ENCODE measurements at places on chromosomes 1 and 21.

DNA sequence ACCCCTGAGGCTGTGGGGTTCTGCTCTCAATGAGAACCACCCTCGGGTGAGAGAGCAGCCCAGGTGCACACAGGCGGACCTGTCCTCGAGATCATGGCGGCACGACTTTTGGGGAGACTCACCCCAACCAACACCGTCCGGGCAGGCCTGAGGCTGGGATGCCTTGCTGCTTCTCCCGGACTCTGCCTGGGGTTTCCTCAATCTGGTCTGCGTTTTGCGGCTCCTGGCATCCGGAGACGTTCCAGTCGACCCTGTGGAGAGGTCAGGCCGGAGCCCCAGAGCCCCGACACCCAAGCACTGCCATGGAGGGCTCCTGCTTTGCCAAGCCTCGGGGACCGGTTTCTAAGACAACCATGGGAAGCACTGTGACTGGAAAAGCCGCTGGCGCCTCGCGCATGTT, 3879.7 kb downstream of the SRGAP2C start:
- no peaks in the 10 kb centered on the region for H3K4me1 ChIP-seq
- H3K27ac ChIP-seq: no peak overlapping the region
- H3K27me3 ChIP-seq: no peaks in the 10 kb centered on the region
- DNase-seq: no peak
- peaks cover 18% of the 10 kb centered on the region for H3K36me3 ChIP-seq
- H3K4me3 ChIP-seq: no peak overlapping the region

- DNase-seq: no peak
- H3K4me3 ChIP-seq: no peak overlapping the region
- H3K36me3 ChIP-seq: no peaks in the 10 kb centered on the region
- H3K27ac ChIP-seq: no peak overlapping the region
- H3K27me3 ChIP-seq: no peaks in the 10 kb centered on the region
- peaks cover 18% of the 10 kb centered on the region for H3K4me1 ChIP-seq
These were observed 8.5 kb downstream of the CD5L start for GRCh38 chr1:157833145-157833544.

DNA sequence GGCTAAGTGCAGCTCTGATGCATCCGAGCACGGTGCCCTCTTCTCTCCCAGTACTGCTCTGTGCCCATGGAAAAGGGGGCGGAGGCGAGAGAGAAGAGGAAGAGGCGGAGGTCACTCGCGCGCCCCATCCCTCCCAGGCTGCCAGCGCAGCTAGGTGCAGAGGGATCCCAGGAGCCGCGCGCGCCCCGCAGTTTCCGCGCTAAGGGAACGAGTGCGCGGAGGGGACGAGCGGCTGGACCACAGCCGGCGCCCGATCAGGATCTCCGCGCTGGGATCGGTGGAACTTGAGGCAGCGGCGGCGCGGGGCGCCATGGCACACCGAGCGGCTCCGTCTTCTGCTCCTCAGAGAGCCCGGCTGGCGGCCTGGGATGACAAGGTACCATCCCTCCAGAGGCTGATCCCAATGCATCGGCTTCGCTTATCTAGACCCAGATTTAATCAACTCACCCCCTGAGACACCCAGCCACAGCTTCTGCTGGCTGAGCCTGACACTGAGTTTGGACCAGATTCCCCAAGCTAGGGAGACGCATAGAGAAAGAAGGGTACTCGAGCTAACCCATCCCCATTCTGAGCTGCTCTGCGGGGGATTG, at the start of gene PTGFR:
TSS of gene PTGFR (plus strand) at position 114 of the 590 bp plus-strand sequence. CDS start 1,770 bp downstream, outside the sequence.
- H3K4me1 ChIP-seq: peaks cover 9% of the 10 kb centered on the region
- H3K4me3 ChIP-seq: peak within 1 kb of the TSS; percentile 71
- peak within 1 kb of the TSS; percentile 62 for H3K27ac ChIP-seq

DNA sequence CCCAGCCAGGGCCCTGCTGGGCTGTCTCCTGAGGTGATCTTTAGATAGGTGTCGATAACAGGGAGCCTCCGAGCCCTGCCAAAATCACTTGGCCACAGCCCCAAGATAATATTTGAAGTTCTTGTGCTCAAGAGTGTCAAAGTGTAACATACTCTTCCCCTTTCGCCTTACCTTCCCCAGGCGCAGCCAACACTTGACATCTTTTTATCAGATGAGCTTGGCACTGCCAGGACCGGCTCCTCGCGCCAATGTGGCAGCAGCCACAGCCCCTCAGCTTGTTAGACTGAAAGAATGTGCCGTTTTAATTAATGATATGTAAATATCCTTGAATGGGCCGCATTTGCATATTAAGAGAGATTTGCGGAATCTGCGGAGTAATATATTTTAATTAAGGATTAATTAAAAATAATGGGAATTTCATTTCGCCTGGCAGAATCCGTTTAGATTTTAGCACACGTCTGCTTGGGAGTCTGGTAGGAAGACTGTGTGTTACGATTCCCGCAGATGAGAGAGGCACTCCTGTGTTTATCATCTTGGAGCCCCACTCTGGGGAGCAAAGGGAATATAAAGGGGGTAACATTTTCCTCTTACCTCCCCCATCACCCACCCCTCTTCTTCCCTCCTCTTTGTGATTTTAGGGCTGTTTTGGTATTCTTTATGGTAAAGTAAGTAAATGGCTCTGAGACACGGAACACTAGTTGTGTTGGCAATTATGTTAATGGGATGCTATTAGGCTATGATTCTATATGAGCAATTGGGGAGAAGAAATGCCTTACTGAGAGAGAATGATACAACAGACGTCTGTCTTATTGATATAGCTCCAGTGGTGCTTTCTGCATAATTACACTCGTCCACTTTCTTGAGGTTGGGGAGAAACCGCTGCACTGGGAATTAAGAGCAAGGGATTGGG, 109.8 kb downstream of the PBX1 start:
- H3K27ac ChIP-seq: no peak overlapping the region
- H3K36me3 ChIP-seq: peaks cover 8% of the 10 kb centered on the region
- H3K4me3 ChIP-seq: no peak overlapping the region
- DNase-seq: no peak
- no peaks in the 10 kb centered on the region for H3K27me3 ChIP-seq

- no peak overlapping the region for H3K4me3 ChIP-seq
- no peak for DNase-seq
- no peaks in the 10 kb centered on the region for H3K36me3 ChIP-seq
- H3K27me3 ChIP-seq: peaks cover 3% of the 10 kb centered on the region
These were observed 965.8 kb downstream of the PLA2G4A start for GRCh38 chr1:187794561-187794960.

DNA sequence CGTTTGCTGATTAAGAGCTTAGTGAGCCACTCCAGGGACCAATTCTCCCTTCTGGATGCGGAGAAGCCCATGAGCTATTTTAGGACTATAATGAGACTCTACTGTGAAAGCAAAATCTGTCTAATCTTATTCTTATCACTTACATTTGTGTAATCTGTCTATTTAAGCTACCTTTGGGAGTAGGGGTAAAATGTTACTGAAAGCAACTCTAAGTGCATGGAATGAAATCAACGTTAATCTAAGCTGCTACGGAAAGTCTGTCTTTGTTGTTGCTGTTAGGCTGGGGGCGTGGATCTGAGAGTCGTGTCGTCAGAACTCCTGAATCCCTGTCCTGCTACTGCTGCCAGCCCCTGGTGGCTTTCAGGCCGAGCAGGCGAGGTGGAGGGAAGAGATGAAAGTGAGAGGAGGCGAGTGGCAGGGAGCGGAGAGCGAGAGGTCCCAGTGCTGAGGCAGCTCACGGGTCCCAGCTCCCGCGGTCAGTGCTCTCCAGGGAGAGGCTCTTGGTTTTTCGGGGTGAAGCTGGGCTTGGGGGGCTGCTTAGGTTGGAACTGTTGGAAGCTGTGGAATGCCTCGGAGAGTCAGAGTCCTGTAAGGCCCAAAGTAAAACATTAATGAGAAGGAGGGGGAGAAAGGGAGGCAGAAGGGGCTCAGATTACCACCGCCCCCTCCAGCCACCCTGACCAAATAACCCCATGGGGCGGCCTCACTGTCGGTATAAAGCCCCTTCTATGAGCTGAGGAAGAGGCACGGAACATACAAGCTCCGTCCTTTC, 53.9 kb downstream of the COQ8A start:
- no peaks in the 10 kb centered on the region for H3K27me3 ChIP-seq
- H3K4me1 ChIP-seq: peaks cover 53% of the 10 kb centered on the region
- peaks cover 14% of the 10 kb centered on the region for H3K36me3 ChIP-seq

- DNase-seq: no peak
- peak overlapping the region; percentile 4 for H3K27ac ChIP-seq
- H3K4me1 ChIP-seq: peaks cover 9% of the 10 kb centered on the region
- no peaks in the 10 kb centered on the region for H3K27me3 ChIP-seq
- no peak overlapping the region for H3K4me3 ChIP-seq
These were observed 10.9 kb downstream of the H3-3A start for GRCh38 chr1:226073184-226073950.

- H3K4me3 ChIP-seq: no peak overlapping the region
- H3K27me3 ChIP-seq: no peaks in the 10 kb centered on the region
- H3K27ac ChIP-seq: no peak overlapping the region
- peaks cover 23% of the 10 kb centered on the region for H3K36me3 ChIP-seq
- no peak for DNase-seq
These were observed 35.9 kb downstream of the CD46 start for GRCh38 chr1:207787776-207788175.

- peaks cover 8% of the 10 kb centered on the region for H3K4me1 ChIP-seq
- DNase-seq: no peak
- H3K4me3 ChIP-seq: no peak overlapping the region
- H3K27ac ChIP-seq: no peak overlapping the region
- peaks cover 18% of the 10 kb centered on the region for H3K36me3 ChIP-seq
- no peaks in the 10 kb centered on the region for H3K27me3 ChIP-seq
These were observed 55.2 kb upstream of the KIF1B start for GRCh38 chr1:10155087-10155712.

DNA sequence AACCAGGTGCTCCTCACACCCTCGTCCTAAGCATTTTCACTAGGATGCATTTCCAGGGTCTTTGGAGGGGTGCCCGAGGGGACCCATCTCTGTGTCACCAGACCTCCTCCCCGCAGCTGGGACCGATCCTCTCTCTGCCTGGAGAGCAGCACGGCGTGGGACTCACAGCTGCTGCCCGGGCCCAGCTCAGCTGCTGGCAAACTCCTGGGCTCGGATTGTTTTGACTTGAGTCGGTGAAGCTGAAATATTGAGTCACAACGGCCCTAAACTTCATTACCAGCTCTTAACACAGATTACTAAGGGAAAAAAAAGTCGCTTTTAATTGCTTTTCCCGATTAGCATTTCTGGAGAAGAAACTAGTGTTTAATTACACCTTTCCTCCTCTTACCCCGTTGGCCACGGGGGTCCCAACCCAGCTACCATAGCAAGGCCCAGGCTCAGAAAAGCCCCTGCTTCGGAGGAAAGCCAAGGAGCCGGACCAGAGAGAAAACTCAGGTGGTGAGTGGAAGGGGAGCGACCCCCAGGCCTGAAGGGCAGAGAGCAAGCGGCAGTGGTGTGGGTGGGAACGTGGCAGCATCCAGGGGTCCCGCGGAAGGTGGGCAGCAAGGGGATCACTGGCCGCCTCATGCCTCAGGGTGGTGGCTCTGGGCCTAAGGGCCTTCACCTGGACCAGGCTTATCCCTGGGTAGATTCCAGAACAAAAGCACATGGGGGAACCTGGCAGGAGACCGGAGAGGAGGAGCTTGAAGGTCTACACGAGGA, 41.7 kb downstream of the CASZ1 start:
- H3K27me3 ChIP-seq: peaks cover 16% of the 10 kb centered on the region
- H3K27ac ChIP-seq: no peak overlapping the region
- no peaks in the 10 kb centered on the region for H3K36me3 ChIP-seq
- H3K4me1 ChIP-seq: peaks cover 19% of the 10 kb centered on the region
- no peak overlapping the region for H3K4me3 ChIP-seq
- no peak for DNase-seq

DNA sequence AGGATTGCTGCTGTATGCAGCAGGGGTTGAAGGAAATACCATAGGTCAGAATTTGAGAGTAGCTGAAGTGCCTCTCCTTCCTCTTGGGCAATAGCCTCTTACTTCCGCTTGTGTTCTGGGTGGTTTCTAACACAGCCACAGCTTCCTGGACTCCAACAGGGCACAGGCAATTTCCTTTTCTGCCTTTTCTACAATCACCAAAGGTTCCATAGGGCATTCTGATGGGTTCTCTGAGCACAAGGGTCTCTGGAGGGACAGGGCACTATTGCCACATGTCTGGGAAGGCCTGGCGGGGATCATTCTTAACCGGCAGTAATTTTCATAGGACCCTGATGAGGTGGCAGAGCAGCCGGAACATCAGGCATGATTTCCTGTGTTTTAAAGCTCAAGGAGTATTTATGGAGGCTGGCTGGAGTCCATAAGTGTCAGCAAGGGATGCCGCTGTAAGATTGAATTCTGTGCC, 5.5 kb upstream of the AGTRAP start:
- H3K27me3 ChIP-seq: no peaks in the 10 kb centered on the region
- no peak overlapping the region for H3K27ac ChIP-seq
- H3K4me1 ChIP-seq: peaks cover 4% of the 10 kb centered on the region
- no peak for DNase-seq
- H3K36me3 ChIP-seq: no peaks in the 10 kb centered on the region

GRCh38 chr1:218642033-218642948, 297.2 kb downstream of the TGFB2 start:
- no peaks in the 10 kb centered on the region for H3K27me3 ChIP-seq
- H3K4me1 ChIP-seq: peaks cover 13% of the 10 kb centered on the region
- no peak overlapping the region for H3K27ac ChIP-seq
- H3K36me3 ChIP-seq: no peaks in the 10 kb centered on the region

- H3K27ac ChIP-seq: no peak overlapping the region
- peaks cover 8% of the 10 kb centered on the region for H3K36me3 ChIP-seq
- H3K4me3 ChIP-seq: no peak overlapping the region
- H3K27me3 ChIP-seq: peaks cover 7% of the 10 kb centered on the region
These were observed 46.7 kb downstream of the CLIC6 start for GRCh38 chr21:34715518-34715917.

- peaks cover 96% of the 10 kb centered on the region for H3K27me3 ChIP-seq
- H3K27ac ChIP-seq: no peak overlapping the region
- H3K4me1 ChIP-seq: peaks cover 2% of the 10 kb centered on the region
- no peaks in the 10 kb centered on the region for H3K36me3 ChIP-seq
- H3K4me3 ChIP-seq: peak overlapping the region; percentile 32
These were observed 52.3 kb downstream of the RHBG start for GRCh38 chr1:156421062-156421938.

DNA sequence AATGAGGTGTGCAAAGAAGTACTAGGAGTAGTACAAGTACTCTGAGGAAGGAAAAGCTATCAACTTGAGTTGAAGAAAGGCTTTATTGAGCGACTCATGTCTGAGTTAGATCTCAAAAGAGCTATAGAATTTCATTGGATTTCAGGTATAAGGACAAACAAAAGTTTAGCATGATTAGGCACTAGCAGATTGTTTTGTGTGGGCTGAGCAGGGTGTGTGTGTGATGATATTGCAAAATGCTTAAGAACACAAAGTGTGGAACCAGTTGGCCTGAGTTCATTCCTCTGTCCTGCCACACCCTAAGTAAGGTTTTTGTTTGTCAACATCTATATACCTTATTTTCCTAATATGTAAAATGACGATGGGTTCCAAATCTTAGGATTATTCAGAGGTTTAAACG, 158.9 kb downstream of the KCNK2 start:
- peaks cover 3% of the 10 kb centered on the region for H3K4me1 ChIP-seq
- no peak overlapping the region for H3K4me3 ChIP-seq
- H3K36me3 ChIP-seq: no peaks in the 10 kb centered on the region
- H3K27me3 ChIP-seq: no peaks in the 10 kb centered on the region
- no peak for DNase-seq
- no peak overlapping the region for H3K27ac ChIP-seq
